ENCODE measurements at places on chromosomes 7 and 10.

- no peak for DNase-seq
Observed at GRCh38 chr10:21726601-21727225, 192.7 kb downstream of the MLLT10 start.

- no peak for DNase-seq
Observed at GRCh38 chr10:92800134-92800733, 48.1 kb upstream of the EXOC6 start.

- peak; percentile 93 for DNase-seq
Observed at GRCh38 chr10:69901628-69902505, 100.2 kb downstream of the COL13A1 start.

- no peak for DNase-seq
Observed at GRCh38 chr10:32350811-32351350, 3.9 kb upstream of the EPC1 start.

GRCh38 chr10:102393411-102394078, 2.0 kb upstream of the NFKB2 start:
- no peak for DNase-seq

DNA sequence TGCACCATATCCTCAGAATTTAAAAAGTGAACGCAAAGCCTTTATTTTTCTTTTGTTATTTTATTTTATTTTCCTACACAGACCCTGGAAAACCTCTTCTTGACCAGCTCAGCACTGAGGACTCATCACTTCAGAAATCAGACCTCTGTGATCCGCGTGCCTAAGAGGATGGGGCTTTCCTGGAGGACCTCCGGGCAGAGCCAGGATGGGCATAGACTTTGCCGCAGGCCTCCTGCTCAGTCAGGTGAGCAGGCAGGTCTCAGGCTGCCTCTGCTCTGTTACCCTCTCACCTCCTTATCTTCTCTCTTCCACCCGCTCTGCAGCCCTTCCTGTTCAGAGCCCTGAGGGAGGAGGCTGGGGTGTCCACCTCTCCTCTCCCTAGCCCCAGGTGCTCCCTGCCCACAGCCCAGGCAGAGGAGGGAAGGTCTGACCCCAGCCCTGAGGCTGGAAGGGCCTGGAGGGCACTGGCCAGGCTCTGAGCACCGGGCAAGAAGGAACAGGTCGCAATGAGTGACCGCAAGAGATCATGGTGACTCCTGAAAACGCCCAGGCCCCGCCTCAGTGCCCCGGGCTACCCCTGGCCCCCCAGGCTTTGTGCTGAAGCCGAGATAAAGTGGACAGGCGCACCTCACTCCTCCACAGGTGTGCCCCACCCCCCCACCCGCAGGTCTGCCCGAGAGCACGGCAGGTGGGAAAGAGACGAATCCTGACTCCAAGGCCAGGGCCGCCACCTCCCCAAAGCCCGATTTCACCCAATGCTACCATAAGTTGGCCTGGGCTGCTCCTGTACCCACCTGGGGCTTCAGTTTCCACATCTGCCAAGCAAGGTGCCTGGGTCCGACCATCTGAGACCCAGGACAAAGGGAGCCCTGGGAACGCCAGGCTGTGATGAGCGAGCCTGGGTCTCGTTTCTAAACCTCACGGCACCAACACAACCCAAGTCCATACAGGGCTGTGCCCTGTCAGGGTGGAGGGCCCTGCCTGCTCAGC, 2.8 kb downstream of the CALML5 start:
- no peak for DNase-seq

DNA sequence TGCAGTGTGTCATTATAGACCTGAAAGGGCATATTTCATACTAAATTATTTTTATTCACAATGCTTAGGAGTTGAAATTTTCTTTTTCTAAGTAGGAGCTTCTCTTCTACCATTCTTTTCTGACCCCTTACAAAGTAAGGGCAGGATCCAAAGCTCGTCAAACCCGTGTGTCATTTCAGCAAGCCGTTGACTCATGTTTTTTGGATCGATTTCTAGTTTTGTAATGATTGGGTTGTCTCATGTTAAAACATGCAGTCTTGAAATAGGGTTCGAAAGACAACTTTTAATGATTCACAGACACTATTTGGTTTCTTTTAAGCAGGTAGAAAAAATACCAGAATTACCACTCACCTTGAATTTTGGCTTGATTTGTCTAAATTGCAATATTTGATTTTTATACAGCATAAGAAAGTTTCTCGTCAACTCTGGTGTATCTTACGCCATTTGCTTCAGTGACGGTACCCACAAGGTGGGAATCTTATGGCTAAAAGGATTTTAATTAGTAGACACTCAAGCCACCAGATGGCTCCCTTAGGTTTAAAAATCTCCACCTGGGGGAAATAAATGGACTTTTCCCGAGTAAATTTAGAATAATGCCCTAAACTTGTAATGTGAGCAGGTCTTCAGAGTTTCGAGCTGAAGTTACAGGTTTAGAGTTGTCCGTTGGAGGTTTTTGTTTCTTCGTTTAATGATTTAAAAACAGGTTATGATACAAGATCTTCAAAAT, 283.4 kb downstream of the CCDC3 start:
- no peak for DNase-seq

GRCh38 chr7:148011753-148012152, 578.8 kb upstream of the C7orf33 start:
- DNase-seq: no peak

DNA sequence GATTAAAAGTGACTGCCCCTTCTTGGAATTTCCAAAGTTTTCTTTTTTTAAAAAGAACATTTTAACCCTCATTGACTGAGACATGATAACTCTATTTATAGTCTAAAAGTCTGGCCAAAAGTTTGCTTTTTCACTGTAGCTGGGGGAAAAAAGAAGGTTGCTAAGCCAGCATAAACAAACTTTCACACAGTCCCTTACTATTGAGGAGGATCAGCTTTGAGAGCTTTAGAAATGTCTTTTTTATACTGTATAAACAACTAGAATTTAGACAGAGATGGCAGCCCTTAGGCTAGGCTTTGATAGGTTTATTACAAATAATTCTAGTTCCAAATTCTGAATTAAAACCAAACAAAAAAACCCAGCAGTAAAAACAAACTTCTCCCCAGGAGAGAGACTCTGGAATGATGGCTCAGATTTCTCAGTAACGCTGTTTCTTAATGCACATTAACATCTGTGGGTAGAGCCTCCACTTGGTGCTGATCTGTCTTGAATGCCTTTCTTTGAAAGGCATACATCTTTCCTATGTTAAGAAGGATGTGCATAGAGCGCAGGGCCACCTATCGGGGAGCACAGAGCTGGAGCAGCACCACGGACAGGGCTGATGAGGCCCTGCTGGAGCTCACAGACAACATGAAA, 100.9 kb upstream of the PDLIM1 start:
- DNase-seq: no peak

DNA sequence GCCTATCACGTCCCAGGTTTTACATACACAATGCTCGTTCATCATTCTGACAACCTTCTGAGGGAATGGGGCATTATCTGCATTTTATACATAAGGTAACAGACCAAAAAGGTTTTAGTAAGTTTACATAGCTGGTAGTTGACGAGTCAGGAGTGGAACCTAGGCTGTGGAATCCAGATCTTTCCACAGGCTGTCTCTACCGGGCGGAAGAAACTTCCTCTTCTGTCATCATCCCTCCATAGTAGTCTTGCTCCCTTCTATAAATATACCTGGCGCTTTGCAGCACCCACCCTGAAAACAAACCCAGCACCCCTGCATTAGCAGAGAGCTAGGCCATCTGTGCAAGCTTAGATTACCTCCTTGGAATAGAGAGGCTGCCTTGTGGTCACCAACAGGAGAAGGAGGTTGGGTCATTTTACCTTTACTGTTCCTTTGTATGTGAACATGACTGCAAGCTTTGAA, 1.3 kb downstream of the TSPAN13 start:
- no peak for DNase-seq

- no peak for DNase-seq
Observed at GRCh38 chr7:117193564-117193963, 129.3 kb downstream of the WNT2 start.

GRCh38 chr10:12396567-12396966, 47.2 kb downstream of the CAMK1D start:
- DNase-seq: no peak

DNA sequence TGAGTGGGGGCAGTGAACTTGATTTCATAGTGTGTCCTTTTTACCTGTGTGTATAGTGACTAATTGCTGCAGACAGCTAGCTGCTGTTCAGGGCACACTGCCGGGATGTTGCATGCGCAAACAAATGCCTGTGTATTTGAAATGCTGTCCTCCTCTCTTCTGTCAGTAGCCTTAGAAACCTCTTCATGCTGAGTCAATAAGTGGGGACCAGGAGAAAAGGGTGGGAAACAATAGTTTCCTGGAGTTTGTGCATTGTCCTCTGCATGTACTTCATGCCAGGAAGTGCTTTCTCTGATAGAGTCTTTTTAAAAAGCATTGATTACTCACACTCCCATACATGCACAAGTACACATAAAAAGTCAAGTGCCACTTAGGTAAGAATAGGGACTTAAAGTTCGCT, 1183.7 kb upstream of the CELF2 start:
- DNase-seq: no peak

- no peak for DNase-seq
Observed at GRCh38 chr10:56095506-56096225, 265.4 kb downstream of the ZWINT start.

DNA sequence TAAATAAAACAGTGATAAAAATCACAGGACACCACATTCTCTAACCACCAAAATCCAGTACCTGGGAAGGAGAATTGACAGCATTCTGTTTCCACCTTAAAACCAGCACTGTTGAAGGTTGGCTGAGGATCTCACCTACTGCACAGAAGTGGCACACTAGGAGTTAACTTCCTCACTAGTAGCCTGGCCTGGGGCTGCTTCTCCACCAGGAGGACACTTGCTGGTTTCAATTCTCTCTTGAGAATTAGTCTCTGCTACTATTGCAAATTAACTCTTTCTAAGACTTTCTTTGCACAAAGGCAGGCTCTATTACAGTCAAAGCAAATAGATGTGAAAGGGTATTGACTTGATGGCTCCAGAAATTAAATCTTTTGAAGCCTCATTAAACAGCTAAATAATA, 2.3 kb upstream of the CTTNBP2 start:
- no peak for DNase-seq

GRCh38 chr10:28668363-28669226, 8.7 kb upstream of the BAMBI start:
- no peak for DNase-seq

GRCh38 chr7:92404170-92404614, 43.1 kb upstream of the GATAD1 start:
- no peak for DNase-seq

DNA sequence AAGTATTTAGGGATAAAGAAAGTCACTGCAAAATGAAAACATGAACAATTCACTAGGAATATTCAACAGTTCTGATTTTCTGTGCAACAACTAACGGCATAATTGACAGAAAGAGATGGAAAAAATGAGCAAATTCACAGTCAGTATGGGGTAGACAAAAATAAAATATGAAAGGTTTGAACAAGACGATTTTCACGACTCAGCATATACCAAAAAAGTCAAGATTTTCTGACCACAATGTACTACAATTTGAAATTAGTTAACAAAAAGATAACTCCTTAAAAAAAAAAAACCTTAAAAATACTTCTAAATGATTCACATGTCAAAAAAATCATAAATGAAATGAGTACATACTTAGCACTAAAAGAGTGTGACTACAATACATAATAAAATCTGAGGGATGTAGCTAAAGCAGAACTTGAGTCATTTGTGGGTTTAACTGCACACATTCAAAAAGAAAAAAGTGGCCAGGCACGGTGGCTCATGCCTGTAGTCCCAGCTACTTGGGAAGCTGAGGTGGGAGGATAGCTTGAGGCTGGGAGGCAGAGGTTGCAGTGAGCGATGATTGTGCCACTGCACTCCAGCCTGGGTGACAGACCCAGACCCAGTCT, 22.6 kb upstream of the MTURN start:
- DNase-seq: no peak

GRCh38 chr10:29501692-29502091, 133.1 kb downstream of the SVIL start:
- peak; percentile 66 for DNase-seq

DNA sequence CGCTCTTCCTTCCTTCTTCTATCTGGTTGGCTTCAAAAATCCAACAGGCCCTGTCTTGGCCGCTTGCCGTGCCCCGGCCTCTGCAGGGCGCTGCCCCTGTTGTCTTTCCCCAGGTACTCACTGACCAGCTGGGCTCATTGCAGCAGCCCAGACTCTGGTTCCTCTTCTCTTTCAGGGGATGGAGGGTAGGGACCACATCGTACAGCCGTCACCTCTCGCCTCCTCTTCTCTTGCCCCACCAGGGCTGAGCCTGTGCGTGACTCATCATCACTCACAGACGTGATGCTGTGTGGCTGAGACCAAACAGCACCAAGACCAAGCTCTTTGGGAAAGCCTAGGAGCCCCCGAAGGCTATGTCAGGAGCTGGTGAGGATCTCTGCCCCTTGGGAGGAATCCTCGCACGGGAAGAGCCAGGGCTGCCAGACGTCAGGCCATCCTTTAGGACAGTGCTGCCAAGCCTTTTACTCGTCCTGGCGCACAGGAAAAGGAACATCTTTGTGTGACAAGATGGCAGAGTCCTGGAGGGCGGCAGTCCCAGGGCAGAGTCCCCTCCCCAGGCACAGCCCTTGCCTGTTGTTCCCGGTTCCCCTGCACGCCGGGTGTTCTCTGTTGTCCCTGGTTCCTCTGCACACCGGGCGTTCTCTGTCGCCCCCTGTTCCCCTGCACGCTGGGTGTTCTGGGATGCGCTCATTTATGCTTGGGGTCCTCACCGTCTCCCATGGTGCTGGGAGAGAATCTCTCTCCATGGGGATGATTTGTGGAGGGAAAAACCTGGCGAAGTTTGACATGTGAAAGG, 188.5 kb upstream of the SHH start:
- no peak for DNase-seq

- peak; percentile 42 for DNase-seq
Observed at GRCh38 chr10:73819513-73820093, 8.2 kb upstream of the NDST2 start.

DNA sequence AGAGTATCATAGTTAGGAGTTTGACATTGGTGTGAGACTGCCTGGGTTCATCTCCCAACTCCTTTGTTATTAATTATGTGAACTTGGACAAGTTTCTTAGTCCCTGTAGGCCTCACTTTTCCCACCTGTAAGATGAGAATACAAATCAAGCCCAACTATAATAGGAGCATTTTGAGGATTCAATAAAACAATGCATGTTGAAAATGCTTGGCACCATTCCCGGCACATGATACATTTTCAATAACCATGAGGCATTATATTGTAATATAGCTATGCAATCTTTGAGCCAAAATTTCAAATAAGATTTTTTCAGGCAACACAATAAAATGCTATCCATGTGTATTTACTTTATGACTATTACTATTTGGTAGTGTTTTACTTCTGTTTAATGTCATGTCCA, 229.0 kb upstream of the SP4 start:
- DNase-seq: no peak
